Amniotic stem cell (primary cell): ENCODE measurements at places on chromosomes 1 and 21.
A peak's percentile ranks its signal among the peaks of the same experiment; 100 is the strongest.

GRCh38 chr1:34771573-34772371 is 9.2 kb upstream of the GJB3 start:
- no peak for DNase-seq

- DNase-seq = no peak
These were observed 12.9 kb downstream of the MTR start for GRCh38 chr1:236808005-236808404.

DNA sequence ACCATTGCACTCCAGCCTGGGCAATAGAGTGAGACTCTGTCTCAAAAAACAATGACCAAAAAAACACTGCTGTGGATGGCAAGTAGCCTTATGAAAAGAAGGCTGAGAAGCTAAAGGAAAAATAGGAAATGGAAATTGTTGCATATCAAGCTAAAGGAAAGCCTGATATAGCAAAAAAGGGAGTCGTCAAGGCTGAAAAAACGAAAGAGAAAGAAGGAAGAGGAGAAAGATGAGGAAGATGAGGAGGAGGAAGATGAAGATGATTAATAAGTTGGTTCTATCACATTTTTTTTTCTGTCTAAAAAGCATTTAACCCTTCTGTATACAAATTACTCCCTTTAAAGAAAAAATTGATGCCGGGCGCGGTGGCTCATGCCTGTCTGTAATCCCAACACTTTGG is 10.2 kb upstream of the PRDX1 start:
- no peak for DNase-seq

GRCh38 chr1:77018311-77018710 is 151.0 kb downstream of the ST6GALNAC5 start:
- no peak for DNase-seq

DNA sequence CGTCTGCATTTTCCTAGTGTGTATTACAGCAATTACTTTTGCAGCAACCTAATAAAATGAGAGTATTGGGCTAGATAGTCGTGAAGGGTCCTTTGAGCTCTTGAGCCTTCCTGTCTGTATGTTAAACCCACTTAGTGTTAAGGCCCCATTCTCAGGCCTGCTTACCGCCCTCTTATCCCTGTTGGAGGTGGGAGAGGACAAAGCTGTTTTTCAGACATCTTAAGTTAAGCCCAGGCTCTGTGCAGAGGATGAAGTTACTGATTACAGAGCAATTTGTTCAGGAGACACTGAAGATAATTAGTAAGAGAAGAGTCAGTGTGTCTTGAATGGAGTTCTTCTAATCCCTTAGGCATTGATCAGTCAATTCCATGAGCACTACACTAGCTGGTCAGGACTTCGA is 114.6 kb downstream of the UCK2 start:
- no peak for DNase-seq

DNA sequence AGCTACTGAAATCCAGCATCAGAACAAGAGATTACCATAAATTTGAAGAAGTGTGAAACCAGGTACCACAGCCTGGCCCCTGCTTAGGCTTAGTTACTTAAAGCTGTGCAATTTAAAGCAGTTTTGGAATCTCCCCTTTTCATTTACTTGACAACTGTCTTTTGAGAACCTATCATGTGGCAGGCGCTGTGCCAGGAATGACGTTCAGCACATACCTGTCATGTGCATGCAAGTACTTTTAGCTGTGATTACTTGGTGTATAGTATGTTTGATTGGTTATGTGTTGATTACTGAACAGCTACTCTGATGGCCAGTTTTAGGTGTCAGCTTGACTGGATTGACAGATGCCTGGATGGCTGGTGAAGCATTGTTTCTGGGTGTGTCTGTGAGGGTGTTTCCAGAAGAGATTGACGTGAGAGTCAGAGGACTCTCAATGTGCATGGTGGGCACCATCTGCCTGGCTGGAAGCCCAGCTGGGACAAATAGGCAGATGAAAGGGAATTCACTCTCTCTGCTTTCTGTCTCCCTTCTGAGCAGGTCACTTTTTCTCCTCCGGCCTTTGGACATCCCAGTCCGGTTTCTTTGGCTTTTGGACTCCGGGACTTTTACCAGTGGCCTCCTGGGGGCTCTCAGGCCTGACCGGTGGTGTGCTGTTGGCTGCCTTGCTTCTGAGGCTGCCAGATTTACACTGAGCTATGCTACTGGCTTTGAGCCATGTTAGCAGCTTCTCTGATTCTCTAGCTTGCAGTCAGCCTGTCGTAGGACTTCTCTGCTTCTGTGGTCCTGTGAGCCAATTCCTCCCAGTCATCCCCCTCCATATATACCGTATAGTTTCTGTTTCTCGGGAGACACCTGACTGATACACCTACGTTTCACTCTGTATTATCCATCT is 178.0 kb downstream of the RYR2 start:
- no peak for DNase-seq

DNA sequence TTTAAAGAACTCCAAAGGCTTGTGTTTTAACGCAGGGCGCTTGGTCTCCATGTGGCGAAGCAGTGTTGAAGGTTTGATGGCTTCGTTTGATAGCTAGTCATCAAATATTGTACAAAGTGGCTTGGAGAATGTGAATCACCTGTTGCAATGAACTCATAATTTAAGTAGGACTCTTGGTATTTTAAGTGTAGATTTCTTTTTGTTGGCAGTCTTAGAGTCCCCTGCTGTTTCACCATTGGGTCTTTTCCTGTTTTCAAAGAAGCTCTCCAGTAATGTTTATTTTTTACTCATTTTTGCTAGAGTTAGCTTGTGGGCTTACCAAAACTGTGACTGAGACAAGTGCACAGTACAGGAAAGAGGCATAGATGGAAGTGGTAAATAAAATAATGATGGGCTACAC is 26.2 kb downstream of the RASAL2 start:
- DNase-seq = no peak

- no peak for DNase-seq
These were observed 31.6 kb downstream of the TEX35 start for GRCh38 chr1:178544531-178544930.

GRCh38 chr1:157961805-157962762 is 31.4 kb upstream of the KIRREL1 start:
- DNase-seq = no peak

DNA sequence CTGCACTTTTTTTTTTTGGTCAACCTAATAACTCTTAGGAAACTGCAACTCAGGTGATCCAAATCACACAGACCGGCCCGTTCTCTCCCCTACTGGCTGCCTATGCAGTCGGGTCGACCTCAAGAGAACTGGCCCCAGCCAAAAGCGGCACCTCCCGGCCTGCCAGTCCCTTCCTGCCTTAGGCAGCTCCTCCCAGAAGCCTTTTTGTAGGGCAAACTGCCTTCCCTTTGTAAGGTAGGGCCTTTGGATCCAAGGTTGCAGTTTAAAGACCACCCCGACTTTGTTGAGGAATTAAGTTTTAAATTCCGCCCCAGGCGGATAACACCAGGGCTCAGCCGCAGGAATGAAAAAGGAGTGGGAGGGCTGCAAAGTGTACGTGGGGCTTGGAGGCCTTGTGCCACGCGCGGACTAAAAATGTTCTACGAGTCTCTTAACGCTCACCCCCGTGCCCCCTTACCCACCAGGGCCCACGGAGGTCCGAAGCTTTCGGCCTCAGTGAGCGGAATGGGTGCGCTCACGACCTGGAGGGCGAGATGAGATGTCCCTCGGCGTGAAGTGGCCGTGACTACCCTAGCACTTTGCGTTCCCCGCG is 642 bp upstream of the ST3GAL3 start:
- no peak for DNase-seq

DNA sequence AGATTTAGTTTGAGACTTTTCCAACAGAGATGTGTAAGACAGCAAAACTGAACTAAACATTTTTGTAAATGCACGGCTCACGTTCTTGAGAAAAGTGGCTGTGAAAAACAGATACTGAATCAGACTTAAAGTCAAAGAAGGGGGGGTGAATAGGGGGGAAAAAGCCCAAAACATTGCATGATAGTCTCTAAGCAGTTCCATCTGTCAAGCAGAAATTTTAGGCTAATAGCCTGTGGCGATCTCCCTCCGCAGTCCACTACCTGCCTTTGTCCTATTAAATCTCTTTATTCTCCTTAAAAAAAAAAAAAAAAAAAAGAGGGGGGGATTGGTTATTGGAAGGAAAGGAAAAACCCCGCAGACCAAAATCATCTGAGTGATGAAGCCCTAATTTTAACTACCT is 217.6 kb upstream of the NFIA start:
- no peak for DNase-seq

DNA sequence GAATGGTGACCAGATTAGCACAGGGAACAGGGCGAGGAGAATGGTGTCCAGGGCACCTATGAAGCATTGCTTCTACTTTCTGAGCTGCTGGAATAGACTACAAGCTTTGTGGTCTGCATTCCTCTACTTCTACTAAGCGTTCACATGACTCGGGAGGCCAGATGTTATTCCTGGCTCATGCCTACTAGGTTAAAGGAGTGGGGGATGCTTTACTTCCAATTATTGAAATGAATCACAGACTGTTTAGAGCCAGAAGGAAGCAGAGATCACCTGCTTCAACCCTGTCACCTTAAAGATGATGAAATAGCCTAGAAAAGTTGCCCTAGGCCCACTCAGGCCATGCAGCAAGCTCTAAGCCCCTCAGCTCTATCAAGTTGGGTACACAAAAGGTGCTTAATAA is 633.5 kb downstream of the KIF26B start:
- peak; percentile 85 for DNase-seq

GRCh38 chr1:213457733-213458132 is 406.7 kb downstream of the RPS6KC1 start:
- no peak for DNase-seq

DNA sequence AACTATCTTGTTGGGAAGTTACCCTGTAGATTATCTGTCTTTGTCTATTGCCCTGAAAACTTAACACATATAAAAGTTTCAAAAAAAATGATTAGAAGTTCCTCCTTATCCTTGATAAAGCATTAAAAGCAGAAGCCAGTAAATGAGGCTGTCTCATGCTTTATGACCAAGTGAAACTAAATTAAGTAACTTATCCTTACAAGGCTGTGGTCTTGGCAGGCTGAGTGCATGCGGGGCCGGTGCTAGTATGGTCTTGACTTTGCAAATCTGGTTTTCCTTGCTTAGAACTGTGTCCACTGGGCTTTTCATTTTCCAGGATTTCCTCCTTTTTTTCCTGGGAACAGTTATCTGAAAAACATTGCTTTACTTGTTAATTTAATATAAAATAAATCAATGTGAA is 43.1 kb downstream of the PCNX2 start:
- DNase-seq = no peak

- no peak for DNase-seq
These were observed 39.5 kb upstream of the MYOCOS start for GRCh38 chr1:171582589-171582988.

DNA sequence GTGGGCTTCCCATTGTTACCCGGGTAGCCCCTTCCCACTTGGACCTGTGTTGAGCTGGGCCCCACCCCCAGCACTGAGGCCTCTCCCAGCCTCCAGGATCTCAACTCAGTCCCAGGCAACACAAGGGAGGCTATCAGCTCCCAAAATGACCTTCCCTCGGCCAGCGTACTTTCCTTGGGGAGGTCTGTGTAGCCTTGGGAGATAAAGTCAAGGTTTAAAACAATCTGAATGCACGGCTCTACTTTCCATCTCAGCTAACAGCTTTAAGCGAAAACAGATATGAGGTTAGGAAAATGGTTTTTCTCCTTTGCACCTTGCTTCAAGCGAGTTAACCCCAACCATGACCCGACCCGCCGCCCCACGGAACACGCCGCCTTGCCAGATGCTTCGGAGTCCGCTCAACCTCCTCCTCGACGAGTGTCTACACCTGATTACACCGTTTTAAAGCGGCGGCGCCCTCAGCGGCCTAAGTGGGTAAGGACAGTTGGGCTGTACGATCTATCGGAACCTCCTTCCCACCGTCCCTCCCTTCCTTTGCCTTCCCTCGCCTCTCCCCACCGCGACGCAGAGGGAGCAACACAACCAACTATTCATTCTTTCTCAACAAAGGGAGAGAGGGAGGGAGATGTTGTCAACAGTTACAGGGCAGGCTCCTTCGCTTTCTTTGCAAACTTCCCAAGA is 1.1 kb downstream of the BCAR3 start:
- peak; percentile 85 for DNase-seq

DNA sequence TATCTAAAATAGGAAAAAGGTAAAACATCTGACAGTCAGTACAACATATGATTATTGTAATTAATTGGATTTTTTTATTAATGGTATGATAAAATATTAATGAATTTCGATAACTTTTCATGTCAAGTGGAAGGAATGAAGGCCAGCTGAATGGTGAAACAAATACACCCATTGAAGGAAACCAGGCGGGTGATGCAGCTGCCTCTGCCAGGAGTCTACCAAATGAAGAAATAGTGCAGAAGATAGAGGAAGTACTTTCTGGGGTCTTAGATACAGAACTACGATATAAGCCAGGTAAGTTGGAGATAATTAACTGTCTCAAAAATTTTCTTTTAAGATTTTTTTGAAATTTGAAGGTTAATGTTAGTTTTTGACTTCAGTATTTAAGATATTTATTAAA is 3.2 kb downstream of the SON start:
- DNase-seq = no peak

- no peak for DNase-seq
These were observed 3.1 kb upstream of the CAMTA1 start for GRCh38 chr1:6782151-6782550.

DNA sequence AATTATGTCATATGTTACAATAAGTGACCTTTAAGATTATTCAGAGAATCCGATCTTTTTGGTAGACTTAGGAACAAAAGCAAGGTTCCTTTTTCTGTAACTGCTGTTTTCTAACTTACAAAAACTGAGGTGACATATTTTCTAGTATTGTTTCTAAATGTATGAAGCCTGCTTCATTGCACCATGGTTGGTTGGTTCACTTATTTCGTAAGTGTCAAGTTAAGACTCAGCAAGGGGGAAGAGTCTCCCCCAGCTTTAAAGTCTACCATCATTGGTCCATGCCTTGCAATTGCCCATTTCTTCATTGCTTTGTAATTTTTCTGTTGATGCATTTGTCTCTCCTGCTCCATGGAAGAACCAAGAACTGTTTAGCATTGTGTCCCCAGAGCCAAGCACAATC is 136.9 kb downstream of the DISC1 start:
- no peak for DNase-seq
